ENCODE measurements at places on chromosomes 7 and 10. TPM values are rescaled to one million over a fixed set of nuclear protein-coding genes. Genes with fewer than 3 reads are reported as not detected.

GRCh38 chr7:4461531-4461930, 220.6 kb upstream of the FOXK1 start:
- no peak for DNase-seq

DNA sequence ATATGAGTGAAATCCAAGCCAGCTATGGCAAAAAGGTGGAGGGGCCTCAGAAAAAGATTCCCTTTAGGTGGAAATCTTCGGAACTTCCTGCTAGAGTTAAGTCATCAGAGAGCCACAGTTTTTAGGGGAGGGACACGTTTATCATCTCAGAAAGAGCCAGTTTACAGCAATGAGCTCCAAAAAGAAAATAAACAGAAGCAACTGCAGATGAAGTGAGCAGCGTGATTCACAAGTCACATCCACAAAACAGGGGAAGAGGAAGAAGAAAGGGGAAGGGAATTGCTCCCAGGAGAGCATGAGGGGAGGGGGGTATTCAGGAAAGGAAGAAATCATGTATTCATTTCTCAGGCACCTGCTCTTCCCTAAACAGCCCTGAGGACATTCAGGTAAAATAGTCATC, 156.2 kb upstream of the FOXK1 start:
- no peak for DNase-seq

GRCh38 chr7:2100278-2101208, 132.2 kb downstream of the MAD1L1 start:
- peak; percentile 50 for DNase-seq

PHKG1 gene
- polyA plus RNA-seq = 0.31 TPM

Data from GM12878 (cell line).